IMR-90 (cell line): ENCODE measurements at places on chromosomes 16 and 17. TPM values are rescaled to one million over a fixed set of nuclear protein-coding genes. Genes with fewer than 3 reads are reported as not detected.

DNA sequence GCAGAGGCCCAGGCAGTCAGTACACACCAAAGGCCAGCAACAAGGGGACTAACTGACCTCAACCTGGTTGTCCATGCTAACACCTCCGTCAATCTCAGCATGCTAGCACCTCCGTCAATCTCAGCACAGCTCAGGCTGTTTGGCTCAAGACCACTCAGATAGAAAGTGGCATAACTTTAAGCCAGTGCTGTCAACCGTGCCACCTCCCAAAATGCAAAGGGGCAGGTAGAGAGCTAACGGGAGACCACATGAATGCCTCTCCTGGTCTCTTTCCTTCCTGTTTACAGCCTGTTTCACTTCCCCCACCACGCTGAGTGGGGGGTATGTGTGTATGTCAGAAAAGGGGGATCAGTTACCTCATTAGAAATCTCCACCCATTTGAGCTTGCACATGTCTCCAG is 3.3 kb downstream of the UBTF start:
- no peak for DNase-seq

DNA sequence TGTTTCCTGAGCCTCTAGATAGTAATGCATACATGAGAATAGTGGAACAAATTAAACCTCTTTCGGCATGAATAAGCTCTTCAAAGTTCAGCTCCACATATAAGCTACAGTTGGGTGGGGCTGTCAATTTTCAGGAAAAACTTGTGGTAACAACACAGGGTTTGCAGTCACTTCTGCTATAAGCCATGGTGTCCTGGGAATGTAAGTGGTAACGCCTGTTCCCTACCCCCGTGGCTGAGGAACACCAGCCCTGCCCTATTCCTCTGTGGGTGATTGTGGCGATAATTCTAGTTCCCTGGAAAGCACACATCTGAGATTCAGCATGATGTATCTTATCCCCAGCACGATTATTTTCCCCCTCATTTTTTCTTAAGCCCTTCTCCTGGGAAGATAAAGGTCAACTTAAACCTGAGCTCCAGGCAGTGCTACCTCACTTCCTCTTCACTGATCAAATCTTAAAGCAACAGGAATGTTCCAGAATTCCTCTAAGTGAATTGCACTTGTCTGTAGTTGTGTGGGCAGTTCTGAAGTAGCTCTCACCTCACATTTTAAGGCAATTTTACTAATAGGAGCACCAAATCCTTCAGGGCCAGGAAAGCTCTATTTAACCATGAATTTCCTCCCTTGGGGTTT is 500.7 kb upstream of the HSBP1 start:
- no peak for DNase-seq

DNA sequence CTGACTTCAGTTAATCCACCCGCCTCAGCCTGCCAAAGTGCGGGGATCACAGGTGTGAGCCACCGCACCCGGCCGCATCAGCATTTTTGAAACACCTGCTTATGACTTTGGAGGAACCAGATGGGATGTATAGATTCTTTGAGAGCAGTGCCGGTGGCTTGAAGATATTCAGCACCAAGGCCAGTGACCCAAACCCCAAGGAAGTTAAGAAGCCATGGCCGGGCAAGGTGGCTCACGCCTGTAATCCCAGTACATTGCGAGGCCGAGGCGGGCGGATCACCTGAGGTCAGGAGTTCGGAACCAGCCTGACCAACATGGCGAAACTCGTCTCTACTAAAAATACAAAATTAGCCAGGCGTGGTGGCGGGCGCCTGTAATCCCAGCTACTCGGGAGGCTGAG is 43.9 kb downstream of the TRARG1 start:
- DNase-seq, result no peak

DNA sequence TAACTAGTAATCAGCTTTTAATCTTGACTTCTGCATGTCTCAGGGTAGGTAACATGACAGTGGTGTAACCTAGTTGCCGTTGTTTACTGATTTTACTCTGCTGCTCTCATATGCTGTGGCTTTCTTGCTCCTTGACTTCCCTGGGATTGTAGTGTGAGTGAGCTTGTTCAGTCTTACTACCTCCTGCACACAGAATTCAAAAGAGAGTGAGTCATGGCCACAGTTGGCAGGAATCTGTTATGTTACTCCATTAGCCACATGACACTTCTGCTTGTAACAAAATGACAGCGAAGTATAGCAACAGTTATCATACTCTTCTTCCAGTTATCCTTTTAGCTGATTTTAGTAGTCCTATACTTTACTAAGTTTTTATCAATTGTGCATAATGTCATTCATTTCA is 18.8 kb downstream of the TNRC6A start:
- peak; percentile 97 for DNase-seq

DNA sequence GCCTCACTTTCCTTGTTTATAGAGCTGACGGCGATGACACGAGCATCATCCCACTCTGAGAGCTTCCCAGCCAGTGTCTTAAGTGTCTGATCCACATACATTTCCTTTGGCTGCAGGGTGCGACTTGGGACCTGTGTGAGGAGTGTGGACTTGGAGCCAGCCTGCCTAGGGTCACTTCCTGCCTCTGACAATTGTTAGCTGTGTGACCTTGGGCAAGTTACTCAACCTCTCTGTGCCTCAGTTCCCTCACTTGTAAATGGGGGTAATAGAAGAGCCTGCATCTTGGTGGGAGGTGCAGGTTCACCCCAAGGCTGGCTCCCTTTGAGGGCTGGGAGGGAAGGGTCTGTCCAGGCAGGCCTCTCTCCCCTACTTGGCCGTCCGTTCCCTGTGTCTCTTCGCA is 27.4 kb upstream of the GSE1 start:
- DNase-seq, result no peak

DNA sequence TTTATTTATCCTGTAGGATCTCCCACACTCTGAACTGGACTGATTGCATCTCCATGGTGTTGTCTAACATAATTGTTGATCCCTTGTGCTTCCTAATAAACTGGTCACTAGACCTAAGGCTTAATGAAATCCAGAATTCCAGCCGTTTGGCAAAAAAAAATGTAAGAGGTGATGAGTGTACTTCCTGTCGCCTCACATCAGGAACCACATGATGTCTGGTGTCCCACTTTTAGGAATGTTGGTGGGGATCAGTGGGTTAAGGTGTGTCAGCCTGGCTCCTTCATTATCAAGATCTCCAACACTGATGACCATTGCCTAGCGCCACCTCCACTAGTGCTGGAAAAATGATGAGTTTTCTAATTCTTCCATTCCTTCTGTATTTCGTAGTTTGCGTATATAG is 18.6 kb upstream of the LONP2 start:
- peak; percentile 8 for DNase-seq

GRCh38 chr16:89961920-89962319 is 13.4 kb downstream of the DEF8 start:
- no peak for DNase-seq

Gene ST6GALNAC1
- polyA plus RNA-seq, result not detected in 2 replicates

Gene SEPTIN1
- polyA plus RNA-seq, result 0.24 and 0.50 TPM in 2 replicates

Gene KCNG4
- not detected in 2 replicates for polyA plus RNA-seq

Gene KRT39
- polyA plus RNA-seq, result 0.15 TPM in 1 of 2 replicates, not detected in the other

Gene ZNF287
- 4.8 and 5.3 TPM in 2 replicates for polyA plus RNA-seq
